Stimulated activated CD8-positive, alpha-beta memory T cell treated with anti-CD3 and anti-CD28 coated beads, Interleukin-4, amount 100 ng/mL, for 1 hour (primary cell): ENCODE measurements at places on chromosomes 1 and 21.

DNA sequence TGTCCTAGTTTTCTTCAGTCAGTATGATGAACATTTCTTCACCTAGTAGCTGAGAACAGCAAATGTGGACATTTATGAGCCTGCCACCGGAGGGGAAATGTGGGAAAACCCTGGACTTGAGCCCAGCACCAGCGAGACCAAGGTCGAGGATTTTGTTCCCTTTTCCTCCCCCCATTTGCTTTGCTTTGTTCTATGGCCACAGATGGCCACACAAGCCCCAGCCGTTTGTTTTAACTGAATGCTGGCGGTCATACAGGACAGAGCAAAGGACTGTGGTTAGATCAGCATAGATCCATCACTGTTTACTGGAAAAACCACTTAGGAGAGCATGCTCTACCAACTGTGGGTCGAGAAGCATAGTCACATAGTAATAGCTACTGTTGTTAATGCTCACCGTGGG, 20.9 kb downstream of the SH2D2A start:
- DNase-seq: no peak

GRCh38 chr1:192977089-192977706, 82.0 kb downstream of the UCHL5 start:
- DNase-seq: no peak

DNA sequence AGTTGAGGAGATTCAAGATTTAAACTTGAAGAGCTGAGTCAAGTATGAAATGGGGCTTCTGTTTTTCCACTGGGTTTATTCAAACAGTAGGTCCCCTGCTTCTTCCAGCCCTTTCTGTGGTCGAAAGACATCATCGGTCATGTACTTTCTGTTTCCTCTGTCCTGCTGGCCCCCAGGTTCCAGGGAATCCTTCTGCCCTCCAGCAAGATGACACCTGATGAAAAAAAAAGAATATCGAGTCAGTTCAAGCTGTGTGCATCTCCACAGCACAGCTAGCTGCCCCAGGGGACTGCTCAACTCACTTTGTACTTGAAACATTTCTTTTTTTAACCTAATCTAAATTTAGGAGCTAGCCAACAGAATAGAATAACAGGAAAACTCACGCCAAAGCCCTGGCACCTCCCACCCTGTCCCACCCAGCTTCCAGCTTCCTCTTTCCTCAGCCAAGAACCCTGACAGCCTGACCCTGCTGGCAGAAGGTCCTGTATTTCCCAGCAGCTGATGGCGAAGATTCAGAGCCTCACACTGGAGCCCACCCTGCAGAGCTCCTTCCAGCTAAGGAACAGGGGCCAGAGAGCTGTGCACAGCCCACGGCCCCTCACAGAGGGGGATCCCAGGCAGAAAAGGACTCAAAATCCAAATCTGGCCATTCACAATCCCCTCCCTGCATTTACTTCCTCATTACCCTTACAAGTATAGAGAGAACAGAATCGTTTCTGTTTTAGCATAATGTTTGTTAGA, 176.5 kb downstream of the PSMG1 start:
- DNase-seq: no peak

GRCh38 chr1:53616511-53616910, 122.5 kb downstream of the GLIS1 start:
- no peak for DNase-seq

DNA sequence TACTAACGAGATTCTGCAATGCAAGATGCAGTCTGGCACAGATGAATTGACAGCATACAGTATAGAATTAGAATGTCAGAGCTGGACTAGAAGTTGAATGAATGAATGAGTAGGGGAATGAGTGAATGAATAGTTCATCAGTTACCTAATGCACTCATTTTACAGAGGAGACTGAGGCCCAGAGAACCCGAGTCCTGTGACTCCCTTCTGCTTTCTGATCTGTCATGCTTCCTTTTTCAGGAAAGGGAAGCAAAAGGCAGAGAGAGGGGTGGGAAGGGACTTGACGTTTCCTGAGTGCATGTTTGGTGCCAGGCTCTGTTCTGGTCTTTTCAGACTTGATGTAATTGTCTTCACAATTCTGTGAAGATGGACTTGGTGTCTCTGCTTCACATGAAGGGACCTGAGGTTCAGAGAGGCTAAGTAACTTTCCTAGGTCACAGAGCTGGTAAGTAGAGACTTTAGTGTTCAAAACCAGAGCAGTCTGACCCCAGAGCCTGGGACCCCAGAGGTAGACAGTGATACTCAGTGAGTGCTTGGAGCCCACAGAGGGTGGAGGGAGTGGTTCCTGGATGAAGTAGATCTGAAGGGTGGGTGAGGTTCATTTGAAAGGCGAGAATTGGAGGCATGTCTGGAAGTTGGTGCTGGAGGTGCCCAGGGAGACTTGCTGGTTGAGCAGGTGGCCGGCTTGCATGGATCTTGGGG, 8.0 kb upstream of the MEX3A start:
- DNase-seq: no peak

DNA sequence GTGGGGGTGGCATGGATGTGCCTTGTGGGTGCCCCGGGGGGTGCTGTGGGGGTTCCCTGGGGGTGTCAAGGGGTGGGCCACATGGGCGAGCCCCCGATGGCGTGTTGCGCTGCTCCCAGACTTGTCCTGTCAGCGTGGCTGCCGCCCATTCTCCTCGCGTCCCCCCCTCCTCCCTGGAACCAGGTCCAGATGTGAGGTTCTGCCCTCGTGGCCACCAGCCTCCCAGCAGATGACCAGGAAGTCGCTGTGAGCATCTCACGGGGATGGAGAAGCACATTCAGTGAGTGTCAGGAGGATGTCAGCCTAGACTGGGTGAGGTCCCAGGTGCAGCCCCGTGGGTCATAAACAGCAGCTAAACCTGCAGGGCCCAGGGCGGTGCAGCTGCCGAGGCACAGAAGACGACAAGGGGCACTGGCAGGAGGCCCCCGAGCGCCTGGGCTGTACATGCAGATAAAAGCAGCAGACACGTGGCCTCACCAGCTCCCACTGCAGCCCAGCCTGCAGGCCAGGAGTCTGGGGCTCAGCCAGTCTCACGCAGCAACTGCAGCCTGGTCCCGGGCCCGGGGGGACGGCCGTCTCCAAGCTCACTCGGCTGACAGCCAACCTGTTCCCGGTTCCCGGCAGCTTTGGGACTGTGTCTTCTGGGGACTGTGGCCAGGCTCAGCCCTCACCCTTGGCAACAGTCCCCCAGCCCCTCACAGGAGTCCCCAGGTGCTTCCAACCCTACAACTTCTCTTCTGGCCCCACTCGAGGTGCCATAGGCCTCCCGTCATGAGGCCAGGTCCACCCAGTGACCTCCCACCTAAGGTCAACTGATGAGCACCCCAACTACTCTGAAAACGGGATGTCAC, 17.5 kb upstream of the COL6A2 start:
- no peak for DNase-seq

DNA sequence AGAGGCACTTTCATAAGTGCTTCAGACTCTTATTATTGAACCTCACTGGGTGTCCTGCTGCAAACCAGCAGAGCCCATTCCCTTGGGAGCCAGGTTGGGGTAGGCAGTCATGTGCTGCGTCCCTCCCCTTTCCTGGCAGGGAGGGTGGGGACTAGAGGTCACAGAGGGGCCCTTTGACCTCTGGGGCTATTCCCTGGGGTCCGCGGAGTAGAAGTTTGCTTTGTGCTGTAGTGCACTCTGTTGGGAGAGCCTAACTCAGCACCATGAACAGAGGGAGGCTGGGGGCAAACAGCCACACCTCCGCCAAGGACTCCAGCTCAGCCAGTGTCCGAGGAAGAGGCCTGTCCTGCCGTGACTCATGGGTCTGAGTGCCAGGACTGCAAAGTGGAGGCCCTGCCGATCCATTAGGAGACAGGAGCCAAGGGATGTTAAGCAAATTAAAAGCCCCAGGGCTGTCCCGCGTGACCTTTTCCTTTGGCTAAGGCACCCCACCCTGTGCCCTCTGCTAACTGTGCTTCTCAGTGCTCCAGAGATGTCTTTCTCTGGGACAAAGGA, 3.0 kb upstream of the IGSF21 start:
- DNase-seq: no peak

DNA sequence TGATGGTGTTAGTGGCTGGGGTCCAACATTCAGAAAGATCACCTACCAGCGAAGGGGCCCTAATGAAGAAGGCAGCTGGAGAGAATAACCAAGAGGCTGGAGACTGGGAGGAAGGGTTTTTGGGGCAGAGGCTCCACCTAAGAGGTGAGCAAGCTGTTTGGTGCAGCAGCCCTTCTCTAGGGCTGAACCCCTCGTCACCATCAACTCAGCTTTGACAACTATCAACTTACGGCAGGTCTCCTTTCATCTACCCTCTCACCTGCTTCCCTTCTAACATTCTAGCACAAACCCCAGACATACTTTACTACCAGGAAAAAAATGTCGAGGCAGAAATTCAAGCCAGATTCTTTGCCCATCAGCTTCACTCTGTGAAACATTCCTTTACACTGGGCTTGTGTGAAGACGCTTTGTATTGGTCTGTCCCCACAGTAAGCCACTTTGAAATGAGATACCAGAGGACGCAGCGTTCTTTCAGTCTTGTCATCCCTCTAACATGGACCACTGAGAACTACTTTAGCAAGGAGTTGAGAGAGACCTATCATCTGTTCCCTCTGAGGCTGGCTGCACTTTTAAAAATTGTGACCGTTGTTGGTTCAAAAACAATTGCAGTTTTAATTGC, 84.6 kb downstream of the RAVER2 start:
- no peak for DNase-seq

GRCh38 chr1:39689635-39690034, 1.6 kb downstream of the HPCAL4 start:
- DNase-seq: no peak
